ENCODE measurements at places on chromosomes 11 and 22.

- no peaks in the 10 kb centered on the region for H3K36me3 ChIP-seq
- no peaks in the 10 kb centered on the region for H3K27me3 ChIP-seq
- no peak overlapping the region for H3K4me3 ChIP-seq
- no peak for DNase-seq
- no peak overlapping the region for H3K27ac ChIP-seq
Measured at GRCh38 chr11:46264976-46265375, 12.5 kb upstream of the CREB3L1 start.

DNA sequence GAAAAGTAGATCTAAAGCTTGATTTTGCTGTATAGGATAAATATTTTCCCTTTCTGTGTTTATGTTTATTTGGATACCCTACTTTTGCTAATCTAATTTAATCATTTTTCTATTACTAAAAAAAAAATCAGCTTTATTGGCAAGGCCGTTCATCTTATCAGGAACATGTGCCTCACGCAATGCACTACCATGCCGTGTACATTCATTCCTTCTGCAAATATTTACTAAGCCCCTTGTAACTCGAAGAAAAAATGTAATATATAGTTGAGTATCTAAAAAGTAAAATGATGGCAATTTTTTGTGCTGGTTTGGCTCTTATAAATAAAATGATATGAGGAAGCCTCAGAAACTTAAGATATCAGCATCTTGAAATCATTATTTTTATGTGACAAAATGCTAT is 8.9 kb downstream of the UVRAG start:
- H3K4me3 ChIP-seq: no peak overlapping the region
- H3K27me3 ChIP-seq: no peaks in the 10 kb centered on the region
- no peaks in the 10 kb centered on the region for H3K36me3 ChIP-seq
- peaks cover 12% of the 10 kb centered on the region for H3K4me1 ChIP-seq

GRCh38 chr11:114080219-114080618 is 20.7 kb downstream of the ZBTB16 start:
- H3K4me3 ChIP-seq: peak overlapping the region; percentile 11
- H3K27ac ChIP-seq: peak overlapping the region; percentile 93

GRCh38 chr11:16421826-16422225 is 65.5 kb upstream of the SOX6 start:
- no peak overlapping the region for H3K27ac ChIP-seq
- no peaks in the 10 kb centered on the region for H3K4me1 ChIP-seq
- no peak for DNase-seq
- H3K4me3 ChIP-seq: no peak overlapping the region

GRCh38 chr22:22098457-22099193 is 116.0 kb upstream of the TOP3B start:
- no peak overlapping the region for H3K4me3 ChIP-seq
- no peaks in the 10 kb centered on the region for H3K4me1 ChIP-seq
- no peak for DNase-seq
- no peaks in the 10 kb centered on the region for H3K27me3 ChIP-seq
- no peak overlapping the region for H3K27ac ChIP-seq
- no peaks in the 10 kb centered on the region for H3K36me3 ChIP-seq

Measured in ascending aorta (tissue), 2 donors.